Stimulated activated naive CD8-positive, alpha-beta T cell treated with anti-CD3 and anti-CD28 coated beads, Interleukin-15, amount 100 ng/mL, for 72 hours (primary cell): ENCODE measurements at places on chromosomes 6 and 20.

- no peak for DNase-seq
Measured at GRCh38 chr6:79737172-79737571, 106.0 kb downstream of the SH3BGRL2 start.

DNA sequence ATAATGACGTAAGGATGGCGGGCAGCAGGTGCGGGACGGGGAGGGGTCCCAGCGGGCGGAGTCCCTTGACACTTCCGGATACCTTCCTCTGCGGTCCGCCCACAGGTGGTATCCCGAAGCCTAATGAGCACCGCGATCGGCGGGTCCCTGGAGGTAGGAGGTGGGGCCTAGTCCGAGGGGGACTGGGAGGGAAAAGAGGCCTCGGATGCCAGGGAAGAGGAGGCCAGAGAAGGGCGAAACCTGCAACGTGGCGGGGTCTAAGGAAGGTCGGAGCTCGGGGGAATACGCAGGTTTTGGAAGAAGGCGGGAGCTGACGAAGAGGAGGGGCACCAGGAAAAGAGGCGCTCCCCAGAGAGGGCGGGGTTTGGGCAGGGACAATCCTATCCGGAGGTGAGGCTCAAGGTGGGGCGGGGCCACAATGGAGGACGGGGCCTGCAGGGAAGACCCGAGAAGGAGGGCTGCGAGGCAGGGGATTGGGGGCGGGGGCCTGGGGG is 3.7 kb downstream of the PRSS16 start:
- DNase-seq, result peak; percentile 63

- DNase-seq, result no peak
Measured at GRCh38 chr6:31927242-31927862, at the start of gene C2. TSS of gene C2 (plus strand) at chr6:31927717. CDS start at chr6:31927753, 36 bp downstream.

DNA sequence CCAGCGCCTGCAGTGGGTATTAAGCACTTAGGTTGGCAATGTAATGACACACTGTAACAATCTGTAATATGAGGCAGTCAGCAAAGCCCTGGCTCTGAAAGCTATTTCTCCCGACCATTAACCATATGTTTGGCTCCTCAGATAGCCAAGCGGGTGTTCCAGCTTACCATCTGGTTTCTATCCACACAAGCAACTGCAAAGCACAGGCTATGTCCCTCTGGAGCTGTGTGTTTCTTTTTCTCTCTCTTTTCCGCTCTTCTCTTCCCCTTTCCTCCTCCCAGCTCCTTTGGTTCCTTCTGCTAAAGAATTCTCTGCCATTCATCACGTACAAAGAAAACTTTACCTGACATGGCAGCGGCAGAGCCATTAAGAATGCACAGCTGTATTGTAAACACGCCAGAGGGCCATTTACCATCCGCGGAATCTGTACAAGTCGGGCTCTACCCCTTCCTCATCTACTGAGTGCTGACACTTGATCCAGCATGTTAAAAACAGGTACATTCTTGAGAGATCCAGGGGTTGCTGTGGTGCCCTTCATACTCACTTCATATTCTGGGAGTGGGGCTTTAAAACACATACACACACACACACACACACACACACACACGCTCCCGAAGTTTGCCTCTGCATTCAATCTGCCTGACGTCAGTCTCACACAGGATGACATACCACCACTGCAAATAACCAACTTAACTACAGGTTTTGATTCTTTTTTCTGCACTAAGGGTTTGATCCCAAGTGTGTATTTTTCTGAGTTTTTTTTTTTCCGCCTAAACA is 77.2 kb downstream of the BACH2 start:
- DNase-seq, result no peak

GRCh38 chr20:50594591-50595432 is 84.6 kb downstream of the PTPN1 start:
- no peak for DNase-seq

DNA sequence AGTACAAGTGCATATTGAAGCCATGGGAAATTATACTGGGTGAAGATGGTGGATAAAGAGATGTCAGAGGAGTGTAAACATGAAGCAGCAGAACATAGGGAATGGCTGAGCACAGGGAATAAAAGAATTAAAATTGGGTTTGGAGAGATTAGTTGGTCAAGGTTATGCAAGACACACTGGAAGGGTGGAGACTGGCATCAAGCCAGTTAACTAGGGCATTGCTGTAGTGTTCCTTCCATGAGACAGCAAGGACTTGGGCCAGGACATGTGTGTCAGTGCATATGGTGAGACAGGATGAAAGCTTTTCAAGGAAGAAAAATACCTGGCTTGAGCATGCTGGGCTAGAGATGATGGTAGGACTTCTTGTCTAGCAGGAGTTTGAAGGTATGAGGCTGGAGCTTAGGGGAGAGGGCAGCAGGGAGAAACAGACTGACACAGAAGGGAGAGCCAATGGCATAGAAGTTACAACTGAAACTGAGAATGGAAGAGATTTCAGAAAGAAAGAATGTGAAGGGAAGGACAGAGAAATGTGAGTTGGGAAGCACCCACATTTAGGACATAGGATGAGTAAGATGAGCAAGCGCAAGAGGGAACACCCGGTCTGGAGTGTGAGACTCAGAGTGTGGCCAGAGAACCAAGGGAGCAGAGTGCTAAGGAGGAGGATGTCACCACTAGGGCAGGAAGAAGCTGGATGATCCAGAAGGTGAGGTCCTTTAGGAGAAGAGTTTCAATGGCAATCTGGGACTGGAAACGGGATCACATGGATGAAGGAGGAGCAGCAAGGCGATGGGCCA is 14.5 kb upstream of the TMEM170B start:
- DNase-seq, result no peak

DNA sequence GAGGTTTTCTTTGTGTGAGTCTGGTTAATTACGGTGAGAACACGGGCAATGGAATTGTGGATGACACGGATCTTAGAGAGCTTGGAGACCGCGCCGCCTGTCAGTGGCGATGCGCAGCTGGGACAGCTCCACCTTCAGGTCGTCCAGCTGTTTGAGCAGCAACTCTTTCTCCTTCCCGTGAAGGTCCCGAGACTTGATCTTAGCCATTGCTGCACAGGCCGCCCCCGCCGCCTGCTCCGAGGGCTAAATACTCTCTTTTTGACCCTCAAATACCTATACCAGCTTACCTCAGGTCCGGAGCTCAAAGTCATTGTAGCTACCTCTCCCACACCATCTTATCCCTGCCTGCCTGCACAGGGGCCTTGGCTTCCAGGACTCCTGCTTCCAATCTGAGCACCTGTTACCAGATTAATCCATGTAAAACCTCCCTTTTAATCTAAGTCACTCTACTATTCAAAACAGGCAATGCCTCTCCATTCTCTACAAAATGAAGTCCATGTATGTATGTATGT is 100.2 kb downstream of the PREP start:
- no peak for DNase-seq

DNA sequence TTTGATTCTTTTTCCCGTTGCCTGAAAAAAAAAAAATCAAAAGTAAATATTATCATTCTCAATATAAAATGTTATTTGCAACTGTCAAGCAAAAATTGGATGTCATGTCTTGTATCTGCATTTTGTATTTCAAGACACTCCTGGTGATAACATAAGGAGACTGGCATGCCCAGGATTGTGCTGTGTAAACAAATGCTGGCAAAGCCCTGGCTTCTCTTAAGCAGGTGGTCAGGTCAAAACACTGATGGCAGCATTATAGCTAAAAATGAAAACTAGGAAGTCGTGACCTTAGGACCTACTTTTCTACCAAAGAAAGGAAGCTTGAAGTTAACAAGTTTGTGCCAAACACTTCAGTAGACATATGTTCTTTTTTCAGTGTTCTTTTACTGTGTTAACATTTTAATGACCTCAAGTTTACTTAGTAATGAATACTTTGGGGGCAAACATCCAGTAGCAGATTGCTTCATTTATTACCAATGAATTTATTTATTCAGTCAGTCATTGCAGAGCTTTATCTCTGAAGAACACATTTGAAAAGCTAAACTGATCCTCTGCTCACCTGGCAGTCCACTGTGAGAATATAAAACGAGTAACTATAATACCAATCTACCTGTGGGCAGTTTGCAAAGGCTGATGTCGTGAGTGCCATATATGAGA is 243.1 kb upstream of the FLRT3 start:
- DNase-seq, result no peak

DNA sequence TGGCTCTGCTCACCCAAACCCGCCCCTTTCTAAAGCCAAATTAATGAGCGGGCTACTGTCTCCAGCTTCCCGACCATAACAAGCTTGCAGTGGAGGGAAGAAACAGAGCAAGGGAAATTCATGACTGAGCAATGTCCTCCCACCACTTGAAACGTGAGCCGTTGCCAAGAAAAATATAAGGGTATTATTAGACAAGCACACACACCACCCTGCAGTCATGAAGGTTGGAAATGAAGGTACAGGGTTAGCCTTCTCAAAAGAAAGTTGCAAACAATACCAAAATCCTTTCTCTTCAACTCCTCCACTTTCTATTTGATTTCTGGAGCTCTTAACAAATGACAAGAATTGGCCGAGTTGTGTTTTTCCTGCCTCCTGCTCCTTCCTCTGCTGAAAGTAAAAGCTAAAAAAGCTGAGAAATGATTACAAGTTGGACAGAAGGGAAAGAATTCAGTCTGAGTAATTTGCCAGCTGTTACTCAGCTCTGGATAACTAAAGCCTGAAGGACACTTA is 151.1 kb upstream of the B3GAT2 start:
- no peak for DNase-seq
